ENCODE measurements at places on chromosomes 3 and 15.

- DNase-seq: no peak
Measured at GRCh38 chr3:99872923-99873254, 55.2 kb downstream of the CMSS1 start.

- no peak for DNase-seq
Measured at GRCh38 chr3:197015790-197016736, 13.6 kb downstream of the MELTF start.

DNA sequence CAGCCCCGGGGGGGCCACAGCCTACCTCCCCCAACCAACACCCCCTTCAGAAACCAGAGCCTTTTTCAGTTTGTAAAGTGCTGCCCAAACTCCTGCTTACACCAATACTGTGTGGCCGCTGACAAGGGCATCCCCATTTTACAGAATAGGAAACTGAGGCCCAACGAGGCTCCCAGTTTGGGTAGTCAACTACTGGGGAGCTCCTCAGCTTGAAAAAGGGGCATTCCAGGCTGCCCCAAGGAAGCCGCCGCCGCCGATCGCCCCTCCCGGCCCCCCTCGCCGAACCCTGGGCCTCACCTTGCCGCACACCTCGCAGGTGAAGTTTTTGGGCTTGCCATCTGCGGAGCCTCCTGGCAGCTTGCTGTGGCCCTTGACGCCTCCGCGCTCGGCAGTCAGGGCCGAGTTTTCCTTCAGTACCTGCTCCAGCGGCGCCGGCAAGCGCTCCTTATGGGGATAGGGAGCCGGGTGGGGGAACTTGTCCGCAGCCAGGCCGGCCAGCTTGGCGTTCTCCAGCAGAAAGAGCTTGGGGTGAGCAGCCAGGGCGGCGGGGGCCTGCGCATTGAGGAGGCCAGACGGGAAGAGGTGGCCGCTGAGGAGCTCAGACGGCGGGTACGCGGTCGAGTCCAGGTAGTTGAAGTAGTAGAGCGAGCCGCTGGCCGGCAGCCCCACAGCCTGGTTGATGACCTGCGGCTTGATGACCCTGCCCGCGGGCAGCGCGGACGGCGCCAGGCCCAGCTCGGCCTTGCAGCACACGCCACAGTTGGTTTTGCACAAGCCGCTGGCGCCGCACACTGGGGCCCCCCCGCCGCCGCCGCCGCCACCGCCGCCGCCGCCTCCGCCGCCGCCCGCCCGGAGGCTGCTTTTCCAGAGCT lies 1.4 kb downstream of the FEZF2 start:
- DNase-seq: no peak

DNA sequence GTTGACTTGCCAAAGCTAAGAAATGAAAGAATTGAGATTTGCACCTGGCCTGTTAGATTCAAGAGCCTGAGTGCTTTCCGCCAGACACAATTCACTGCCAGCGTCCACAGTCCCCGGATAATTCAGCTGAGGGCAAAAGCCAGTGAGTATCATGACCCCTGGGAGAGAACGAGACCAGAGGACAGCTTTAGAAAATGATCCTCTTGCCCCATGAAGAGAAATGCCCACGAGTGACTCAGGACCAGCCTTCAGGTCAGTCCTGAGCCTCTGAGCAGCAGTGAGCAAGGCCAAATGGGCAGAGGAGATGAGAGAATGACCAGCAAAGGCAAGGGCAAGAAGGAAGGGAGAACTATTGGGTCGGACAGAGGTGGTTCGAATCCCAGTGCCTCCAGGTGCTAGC lies 273.5 kb downstream of the FAM43A start:
- DNase-seq: no peak

- no peak for DNase-seq
Measured at GRCh38 chr3:72186400-72186855, 401.5 kb upstream of the PROK2 start.

DNA sequence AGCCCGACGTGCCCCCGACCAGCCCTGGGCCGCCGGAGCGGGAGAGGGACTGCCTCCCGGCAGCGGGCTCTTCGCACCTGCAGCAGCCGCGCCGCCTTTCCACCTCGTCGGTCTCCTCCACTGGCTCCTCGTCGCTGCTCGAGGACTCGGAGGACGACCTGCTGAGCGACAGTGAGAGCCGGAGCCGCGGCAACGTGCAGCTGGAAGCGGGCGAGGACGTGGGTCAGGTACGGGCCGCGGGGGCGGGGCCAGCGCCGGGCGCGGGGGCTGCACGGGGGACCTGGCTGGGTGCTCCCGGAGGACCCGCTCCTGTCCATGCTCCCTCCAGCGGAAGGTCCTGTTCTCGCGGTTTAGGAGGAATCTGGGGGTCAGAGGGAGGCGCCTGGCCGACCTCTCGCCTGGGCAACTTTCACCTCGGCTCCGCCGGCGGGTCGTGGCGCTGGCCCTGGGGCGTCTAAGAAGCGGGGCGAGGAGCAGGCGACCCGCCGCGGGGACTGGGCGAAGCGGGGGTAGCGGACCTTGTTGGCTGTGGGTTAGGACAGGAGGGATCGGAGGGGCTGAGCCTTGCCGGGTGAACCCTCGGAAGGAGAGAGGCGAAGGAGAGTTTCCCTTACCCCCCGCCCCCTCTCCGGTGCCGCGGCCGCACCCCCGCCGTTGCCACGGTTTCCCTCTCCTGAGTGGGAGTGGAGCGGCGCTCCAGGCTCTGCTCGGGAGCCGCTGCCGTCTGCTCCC lies 682 bp downstream of the ITPKA start:
- no peak for DNase-seq

DNA sequence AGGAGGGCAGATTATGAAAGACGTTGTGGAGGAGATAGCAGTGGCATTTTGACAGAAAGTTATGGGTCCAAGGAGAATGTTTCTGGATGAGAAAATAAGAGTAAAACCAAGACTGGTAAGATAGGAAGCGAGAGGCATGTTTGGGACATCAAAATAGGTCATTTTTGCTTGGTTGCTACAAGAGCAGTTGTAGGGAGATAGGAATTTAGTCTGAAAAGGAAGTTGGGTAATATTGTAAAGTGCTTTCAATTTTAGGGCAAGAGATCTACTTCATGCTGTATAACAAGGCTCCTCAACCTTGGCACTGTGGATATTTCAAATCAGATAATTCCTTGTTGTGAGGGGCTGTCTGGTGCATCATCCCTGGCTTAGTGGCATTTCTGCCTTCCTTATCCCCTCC lies 118.0 kb upstream of the DPH6 start:
- no peak for DNase-seq

- no peak for DNase-seq
Measured at GRCh38 chr3:142523921-142524566, 54.5 kb downstream of the ATR start.

DNA sequence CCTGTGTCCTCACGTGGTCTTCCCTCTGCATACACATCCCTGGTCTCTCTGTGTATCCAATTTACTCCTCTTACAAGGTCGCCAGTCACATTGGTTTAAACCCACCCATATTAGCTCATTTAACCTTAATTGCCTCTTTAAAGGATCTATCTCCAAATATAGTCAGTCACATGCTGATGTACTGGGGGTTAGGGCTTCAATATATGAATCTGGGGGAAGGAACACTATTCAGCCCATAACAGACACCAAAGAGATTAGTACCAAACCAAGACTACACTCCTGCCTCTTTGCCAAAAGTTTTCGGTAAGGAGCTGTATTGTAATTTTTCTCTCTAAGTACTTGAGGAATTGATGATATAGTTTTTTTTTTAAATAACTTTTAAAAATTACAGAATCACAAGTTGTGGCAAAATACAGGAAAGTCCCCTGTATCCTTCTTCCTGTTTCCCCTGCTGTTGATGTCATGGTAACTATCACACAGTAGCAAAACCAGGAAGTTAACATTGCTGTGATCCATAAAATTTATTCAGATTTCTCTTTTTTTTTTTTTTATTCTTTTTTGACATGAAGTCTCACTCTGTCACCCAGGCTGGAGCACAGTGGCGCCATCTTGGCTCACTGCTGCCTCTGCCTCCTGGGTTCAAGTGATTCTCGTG lies 67.8 kb downstream of the SLCO3A1 start:
- no peak for DNase-seq

DNA sequence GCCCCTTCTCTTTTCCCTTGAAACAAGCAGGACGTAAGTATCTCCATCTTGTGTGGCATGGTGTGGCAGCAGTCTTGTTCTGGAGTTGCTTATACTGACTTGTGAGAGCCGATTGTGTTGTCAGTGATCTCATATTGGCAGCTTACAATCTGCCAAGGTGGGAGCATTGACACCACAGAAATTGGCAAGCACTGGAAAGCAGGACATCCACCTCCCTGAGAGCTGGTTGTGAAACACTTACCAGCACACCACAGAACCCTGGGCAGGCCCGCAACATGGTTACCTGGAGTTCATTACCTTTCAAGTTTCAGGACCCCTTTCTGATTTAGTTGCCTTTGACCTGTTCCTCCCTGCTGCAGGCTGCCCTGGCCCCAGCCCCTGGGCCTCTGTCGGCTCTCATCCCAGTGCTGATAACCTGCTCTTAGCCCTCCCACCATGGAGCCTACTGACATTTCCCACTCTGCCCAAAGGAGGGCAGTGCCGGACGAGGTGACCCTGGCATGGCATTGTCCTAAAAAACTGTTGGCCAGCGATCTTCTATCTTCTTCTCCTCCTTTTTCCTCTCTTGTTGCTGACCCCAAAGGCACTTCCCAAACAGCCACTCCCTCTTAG lies 10.6 kb upstream of the ATP2B2 start:
- DNase-seq: no peak

DNA sequence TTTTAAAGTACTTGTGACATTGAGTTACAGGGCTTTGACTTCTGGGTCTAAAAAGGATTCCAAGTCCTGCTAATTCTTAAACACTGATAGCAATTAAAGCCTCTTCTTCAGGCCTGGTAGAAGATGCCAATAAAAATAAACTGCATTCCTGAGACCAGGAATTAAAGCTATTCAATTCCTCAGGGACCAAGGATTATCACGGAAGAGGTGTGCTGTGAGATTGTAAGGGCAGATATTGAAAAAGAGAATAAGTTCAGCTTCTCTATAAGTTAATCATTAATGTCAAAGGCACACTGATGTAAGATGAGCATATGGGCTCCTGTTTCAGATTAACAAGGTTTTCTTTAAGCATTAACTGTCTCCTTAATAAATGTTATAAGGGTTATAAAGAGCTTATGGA lies 611.3 kb downstream of the SI start:
- DNase-seq: no peak

- DNase-seq: no peak
Measured at GRCh38 chr3:65484964-65485363, 553.8 kb downstream of the MAGI1 start.

GRCh38 chr3:46926039-46926438 lies 48.5 kb downstream of the PTH1R start:
- no peak for DNase-seq

GRCh38 chr3:71311661-71312046 lies 271.9 kb downstream of the FOXP1 start:
- no peak for DNase-seq

GRCh38 chr15:64950888-64951287 lies 38.8 kb downstream of the SPG21 start:
- no peak for DNase-seq

- no peak for DNase-seq
Measured at GRCh38 chr3:36433511-36433910, 53.2 kb downstream of the STAC start.

- no peak for DNase-seq
Measured at GRCh38 chr3:150180334-150180733, 209.6 kb upstream of the PFN2 start.

- DNase-seq: no peak
Measured at GRCh38 chr15:98889930-98890695, 117.5 kb downstream of the PGPEP1L start.

DNA sequence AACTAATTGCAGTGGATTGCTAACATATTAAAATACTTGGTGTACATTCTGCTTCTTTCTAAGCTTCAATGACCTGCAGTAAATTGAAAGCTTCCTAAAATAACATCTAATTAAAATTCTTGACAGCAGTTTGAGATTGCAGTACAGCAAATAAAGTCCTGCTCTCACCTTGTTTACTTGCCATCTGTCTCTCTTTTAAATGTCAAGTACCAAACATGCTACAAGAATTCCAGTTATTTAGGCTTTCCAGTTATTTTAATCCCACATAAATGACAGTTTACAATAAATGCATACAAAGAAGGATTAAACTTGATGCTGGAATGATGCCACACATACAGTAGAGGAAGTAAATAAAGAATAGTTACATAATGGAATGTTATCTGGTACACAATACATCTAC lies 33.2 kb downstream of the CBLB start:
- DNase-seq: no peak

GRCh38 chr15:55846116-55846707 lies 103.3 kb upstream of the PRTG start:
- DNase-seq: no peak

- no peak for DNase-seq
Measured at GRCh38 chr3:184596886-184597575, 35.4 kb downstream of the EPHB3 start.

DNA sequence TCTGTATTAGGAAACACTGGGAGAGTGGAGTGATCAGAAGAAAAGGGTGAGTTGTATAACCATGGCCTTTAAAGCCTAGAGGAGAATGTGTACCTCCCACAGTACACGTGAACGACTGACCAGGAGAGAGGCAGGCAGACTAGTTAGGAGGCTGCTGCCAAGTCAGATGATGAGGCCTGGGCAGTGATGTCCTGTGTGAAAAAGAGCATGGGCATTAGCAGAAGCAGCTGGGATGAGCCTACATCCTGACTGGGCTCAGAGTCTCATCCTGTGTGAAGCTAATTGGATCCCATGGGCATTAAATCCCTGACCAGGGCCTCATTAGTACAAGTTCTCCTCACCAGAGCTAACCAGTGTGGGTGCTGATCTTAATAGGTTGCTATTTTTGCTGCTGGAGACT lies 89.1 kb upstream of the SLC2A2 start:
- no peak for DNase-seq

DNA sequence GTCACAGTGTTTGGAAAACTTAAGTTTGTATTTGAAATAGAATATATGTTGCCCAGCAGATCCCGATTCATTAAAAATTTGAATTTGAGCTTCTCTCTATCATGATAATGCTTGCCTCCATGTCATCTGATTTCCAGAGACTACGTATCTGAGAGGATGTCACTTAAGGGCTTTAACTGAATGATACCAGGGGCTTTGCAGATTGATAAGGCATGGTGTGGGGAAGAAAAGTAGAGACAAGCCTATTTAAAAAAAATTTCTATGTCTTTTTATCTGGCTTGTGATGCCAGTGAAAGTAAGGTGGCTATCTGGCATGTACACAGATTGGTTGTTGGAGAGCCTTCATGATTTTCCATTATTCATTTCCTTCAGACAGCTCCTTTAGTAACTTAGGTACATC lies 72.7 kb downstream of the UBE2E2 start:
- no peak for DNase-seq

- DNase-seq: no peak
Measured at GRCh38 chr15:53359038-53359437, 400.4 kb downstream of the WDR72 start.

GRCh38 chr3:189739378-189739777 lies 108.2 kb downstream of the TP63 start:
- DNase-seq: no peak

GRCh38 chr3:188082450-188082849 lies 71.5 kb upstream of the LPP start:
- DNase-seq: no peak

GRCh38 chr15:56660943-56661342 lies 72.4 kb downstream of the ZNF280D start:
- no peak for DNase-seq

All from stimulated activated CD8-positive, alpha-beta memory T cell treated with anti-CD3 and anti-CD28 coated beads, Interleukin-15, amount 100 ng/mL, for 4 hours (primary cell).